Ureter (tissue), 1 donor: ENCODE measurements at places on chromosomes 1 and 21.

DNA sequence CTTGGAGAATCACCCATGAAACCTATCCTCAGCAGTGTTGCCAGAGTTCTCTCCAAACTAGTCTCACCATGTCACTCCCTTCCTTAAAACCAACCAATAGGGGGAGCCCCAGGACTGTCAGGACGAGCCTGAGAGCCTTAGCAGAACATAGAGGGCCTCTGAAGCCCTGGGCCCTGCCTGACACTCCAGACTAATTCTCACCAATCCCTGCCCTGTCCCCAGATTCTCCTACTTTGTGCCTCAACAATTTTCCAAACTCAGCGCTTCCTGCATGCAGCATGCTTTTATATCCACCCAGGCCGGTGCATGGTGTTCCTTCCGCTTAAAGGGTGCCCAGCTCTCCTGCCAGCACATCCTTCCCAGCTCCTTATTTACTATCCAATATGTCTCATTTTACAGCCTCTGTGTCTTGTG lies 42.7 kb downstream of the HSD3B1 start:
- DNase-seq: peak; percentile 47

GRCh38 chr21:34085129-34085528 lies 11.8 kb downstream of the MRPS6 start:
- DNase-seq: no peak

DNA sequence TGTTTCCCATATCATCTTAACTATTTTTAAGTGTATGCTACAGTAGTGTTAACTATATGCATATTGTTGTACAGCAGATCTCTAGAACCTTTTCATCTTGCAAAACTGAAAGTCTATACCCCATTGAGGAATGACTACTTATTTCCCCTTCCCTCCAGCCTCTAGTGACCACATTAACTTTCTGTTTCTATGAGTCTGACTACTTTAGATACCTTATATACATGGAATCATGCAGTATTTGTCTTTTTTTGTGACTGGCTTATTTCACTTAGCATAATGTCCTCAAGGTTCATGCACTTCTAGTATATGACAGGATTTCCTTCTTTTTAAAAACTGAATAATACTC lies 96.5 kb upstream of the BTG3 start:
- DNase-seq: no peak

DNA sequence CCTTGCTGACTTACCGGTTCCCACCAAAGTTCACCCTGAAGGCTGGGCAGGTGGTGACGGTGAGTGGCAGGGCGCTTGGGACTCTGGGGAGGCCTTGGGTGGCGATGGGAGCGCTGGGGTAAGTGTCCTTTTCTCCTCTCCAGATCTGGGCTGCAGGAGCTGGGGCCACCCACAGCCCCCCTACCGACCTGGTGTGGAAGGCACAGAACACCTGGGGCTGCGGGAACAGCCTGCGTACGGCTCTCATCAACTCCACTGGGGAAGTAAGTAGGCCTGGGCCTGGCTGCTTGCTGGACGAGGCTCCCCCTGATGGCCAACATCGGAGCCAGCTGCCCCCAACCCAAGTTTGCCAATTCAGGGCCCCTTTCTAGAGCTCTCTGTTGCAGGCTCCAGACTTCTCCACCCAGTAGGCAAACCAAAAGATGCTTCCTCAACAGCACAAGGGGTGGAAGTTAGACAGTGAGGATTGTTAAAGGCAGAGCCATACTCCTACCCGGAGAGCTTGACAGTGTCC lies 16.4 kb upstream of the SEMA4A start:
- no peak for DNase-seq

DNA sequence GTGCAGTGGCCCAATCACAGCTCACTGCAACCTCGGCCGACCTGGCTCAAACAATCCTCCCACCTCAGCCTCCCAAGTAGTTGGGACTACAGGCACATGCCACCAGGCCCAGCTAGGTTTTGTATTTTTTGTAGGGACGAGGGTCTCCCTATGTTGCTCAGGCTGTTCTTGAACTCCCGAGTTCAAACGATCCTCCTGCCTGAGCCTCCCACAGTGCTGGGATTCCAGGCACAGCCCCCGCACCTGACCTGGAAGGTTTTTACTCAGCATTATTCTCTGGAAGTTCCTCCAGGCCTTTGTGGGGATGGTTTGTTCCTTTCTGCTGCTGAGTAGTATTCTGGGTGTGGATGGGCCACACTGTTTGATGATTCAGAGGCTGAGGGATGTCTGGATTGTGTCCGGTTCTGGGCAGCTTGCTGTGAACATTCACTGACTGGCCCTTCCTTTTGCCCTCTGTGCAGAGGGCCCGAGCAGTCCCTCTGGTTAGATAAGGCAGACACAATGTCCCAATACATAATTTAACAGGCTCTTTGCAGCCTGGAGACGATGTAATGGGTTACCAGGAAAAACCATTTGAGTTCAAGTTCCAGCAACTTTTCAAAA lies 6.0 kb upstream of the TRAPPC10 start:
- DNase-seq: no peak

- no peak for DNase-seq
Measured at GRCh38 chr1:241894016-241894415, 46.0 kb downstream of the EXO1 start.

DNA sequence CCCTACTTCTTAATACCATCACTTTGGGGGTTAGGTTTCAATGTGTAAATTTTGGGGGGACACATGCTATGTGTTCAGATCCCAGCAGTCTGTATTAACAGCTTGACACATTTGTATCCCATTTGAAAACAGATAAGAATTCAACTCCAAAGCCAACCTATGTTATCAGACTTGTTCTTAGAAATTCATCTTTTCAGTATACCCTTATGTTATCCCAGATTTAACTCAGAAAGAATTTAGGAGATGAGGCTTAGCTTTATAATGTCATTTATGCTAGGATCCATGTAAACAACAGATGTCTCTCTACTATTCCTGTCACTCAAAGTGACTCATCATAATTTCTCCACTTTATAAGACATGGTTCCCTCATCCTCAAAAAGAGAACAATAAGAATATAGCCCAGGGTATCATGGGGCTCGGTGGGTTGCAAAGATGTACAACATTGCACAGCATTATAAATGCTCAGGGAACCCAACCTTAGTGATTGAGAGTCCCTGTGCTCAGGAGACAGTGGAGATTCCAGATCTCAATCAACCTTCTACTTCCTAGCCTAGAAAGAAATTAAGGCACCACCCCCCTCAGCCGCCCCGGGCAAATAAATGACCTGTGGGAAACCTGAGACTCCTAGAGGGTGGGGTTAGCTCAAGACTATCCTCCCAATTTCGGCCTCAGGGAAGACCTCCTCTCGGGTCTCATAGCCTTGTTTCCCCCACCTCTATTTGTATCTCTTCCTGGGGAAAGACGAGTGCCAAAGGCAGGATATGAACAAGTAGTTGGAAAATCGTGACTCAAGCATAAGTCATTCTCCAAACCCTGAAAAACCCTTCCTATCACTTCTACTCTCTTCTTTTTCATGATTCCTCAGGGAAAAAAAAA lies 265.1 kb upstream of the CAMK1G start:
- no peak for DNase-seq

DNA sequence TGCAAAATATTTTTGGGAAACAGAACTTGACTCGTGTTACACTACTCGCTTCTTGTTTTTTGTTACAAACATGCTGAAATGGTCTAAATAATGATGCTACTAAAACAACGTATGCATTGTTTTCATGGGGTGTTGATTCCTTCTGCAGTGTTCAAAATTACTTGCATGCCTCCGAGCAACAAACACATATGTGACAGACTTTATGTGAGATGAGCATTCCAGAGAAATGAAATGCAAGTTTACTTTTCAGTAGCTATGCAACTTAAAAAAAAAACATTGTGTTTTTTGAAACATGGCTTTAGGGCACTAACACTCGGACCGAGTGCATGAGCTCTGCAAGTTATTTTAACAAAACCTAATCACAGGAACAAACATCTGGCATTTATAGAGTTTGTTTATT lies 84.8 kb downstream of the CAMTA1 start:
- DNase-seq: no peak

DNA sequence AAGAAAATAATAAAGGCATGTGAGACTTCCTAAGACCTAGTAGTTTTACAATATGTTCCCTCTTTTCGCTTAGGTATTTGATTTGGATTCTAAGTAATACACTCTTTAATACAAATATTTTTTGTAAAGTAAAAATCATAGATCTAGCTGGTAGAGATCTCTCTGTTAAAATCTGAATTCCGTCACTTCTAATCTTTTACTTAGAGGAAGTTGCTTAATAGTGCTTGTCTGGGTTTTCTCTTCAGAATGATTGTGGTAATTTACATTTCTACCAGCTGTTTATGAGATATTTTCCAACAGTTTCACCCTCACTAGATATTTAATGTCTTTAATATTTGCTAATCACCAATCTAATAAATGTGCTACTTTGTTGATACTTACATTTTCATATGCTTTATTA lies 23.3 kb downstream of the RBM11 start:
- DNase-seq: no peak

- DNase-seq: no peak
Measured at GRCh38 chr1:30733493-30733892, 10.1 kb upstream of the MATN1 start.

DNA sequence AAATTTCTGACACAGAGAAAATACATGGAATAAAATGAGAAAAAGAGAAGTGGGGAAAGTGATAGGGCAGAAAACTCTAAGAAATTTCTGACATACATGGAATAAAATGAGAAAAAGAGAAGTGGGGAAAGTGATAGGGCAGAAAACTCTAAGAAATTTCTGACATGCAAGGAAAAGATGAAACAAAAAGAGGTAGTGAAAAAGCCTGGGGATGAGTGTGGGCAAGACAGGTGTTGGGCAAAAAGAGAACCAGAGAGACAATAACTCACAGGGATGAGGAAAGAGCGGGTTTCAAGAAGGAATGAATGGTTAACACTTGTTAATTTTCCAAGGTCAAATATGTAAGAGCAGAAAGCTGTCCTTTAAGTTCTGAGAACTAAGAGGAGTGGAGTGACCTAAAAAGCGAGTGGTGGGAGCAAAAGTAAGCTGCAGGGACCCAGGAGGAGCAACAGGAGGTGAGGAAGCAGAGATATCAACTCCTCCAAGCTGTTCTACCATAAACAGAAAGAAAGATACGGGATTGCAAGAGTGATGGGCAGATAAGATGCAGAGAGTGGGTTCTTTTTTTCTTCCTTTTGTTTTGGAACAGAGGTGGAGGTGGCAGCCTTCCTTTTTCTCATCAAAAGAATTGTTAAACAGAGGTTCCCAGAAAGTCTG lies 29.9 kb upstream of the EXO1 start:
- no peak for DNase-seq

GRCh38 chr1:115062542-115063004 lies 26.7 kb downstream of the TSPAN2 start:
- peak; percentile 91 for DNase-seq

DNA sequence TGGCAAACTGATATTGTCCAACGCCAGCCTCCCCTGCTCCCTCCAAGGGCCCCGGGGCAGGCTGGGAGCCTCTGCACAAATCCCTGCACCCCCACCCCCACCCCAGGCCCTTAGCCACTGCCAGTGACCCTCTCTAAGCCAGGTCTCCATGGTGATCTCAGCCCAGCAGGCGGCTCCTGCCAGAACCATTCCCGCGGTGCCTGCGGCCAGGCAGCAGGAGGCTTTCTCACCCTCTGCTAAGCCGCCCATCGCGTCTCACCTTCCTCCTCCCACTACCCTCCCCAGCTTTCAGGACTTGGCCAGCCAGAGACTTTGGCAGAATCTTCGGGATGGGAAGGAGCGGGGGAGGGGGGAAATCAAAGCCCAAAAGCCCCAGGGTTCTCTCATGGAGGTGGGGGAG lies 46.8 kb upstream of the WASF2 start:
- DNase-seq: no peak

- no peak for DNase-seq
Measured at GRCh38 chr1:53640701-53641075, 98.3 kb downstream of the GLIS1 start.

GRCh38 chr1:167737169-167737568 lies 15.4 kb downstream of the MPZL1 start:
- no peak for DNase-seq

- no peak for DNase-seq
Measured at GRCh38 chr1:23384312-23385058, 14.8 kb upstream of the ZNF436 start.

GRCh38 chr1:171477804-171478203 lies 7.5 kb upstream of the PRRC2C start:
- DNase-seq: no peak

- DNase-seq: no peak
Measured at GRCh38 chr1:119914071-119914470, 17.8 kb upstream of the ADAM30 start.
